ENCODE measurements at places on chromosomes 16 and 17. TPM values are rescaled to one million over a fixed set of nuclear protein-coding genes. Genes with fewer than 3 reads are reported as not detected.

The HAS3 gene
- total RNA-seq = 4.7 TPM

The FAM20A gene
- 0.26 TPM for total RNA-seq

The AATK gene
- 0.51 TPM for total RNA-seq

The NLRC3 gene
- total RNA-seq = not detected

The VKORC1 gene
- 32.6 TPM for total RNA-seq

The TMEM132E gene
- not detected for total RNA-seq

The ZG16B gene
- total RNA-seq = 0.90 TPM

The CDRT4 gene
- 1.1 TPM for total RNA-seq
